ENCODE measurements at places on chromosomes 16 and 17.

- no peak for DNase-seq
Observed at GRCh38 chr16:51592001-51592501, 441.0 kb upstream of the SALL1 start.

GRCh38 chr16:84751947-84752346 lies 52.1 kb downstream of the USP10 start:
- DNase-seq: no peak

- peak; percentile 48 for DNase-seq
Observed at GRCh38 chr16:4613636-4614570, 785 bp downstream of the UBALD1 start.

GRCh38 chr17:3385869-3386816 lies at the start of gene OR3A2:
OR3A2 (minus strand) TSS chr17:3386308.
- DNase-seq: no peak

DNA sequence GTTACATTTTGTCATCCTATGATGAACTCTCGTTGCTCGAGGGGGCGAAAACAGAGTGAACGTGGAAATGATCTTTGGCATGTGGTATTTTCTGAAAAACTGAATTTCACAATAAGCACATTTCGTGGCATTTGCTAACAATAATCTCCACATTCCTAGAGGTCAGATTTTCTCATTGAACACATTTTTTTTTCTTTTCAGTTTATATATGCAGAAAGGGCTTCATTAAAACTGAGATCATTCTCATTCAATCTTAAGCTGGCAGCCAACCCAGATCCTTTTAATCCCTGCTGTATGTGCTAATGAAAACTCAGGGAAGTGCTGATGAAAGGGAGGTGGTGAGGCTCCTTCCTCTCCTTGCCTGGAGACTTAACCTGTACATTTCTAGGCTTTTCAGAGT lies 52.6 kb downstream of the PRKCA start:
- DNase-seq: peak; percentile 57

DNA sequence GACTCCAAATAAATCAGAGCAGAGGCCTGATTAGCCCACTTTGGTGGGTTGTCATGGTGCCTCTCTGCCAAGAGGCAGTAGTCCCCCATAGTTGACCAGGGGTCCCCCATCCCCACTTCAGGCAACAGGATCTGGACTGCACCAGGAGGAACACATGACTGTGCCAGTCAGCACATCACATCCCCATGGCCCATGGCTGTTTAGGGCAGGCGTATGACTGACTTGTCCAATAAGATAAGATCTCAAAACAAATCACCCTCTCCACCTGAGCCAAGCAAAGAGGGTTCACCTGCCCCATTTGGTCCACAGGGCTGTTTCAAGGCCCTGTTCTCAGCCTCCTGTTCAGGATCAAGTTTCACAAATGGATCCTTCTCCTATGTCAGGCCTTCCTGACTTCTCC lies 93.3 kb downstream of the C16orf78 start:
- DNase-seq: no peak

GRCh38 chr17:1742371-1743087 lies at the start of gene SERPINF2:
SERPINF2 (plus strand) TSS chr17:1742871; CDS start chr17:1744996, 2,125 bp downstream.
- DNase-seq: no peak

DNA sequence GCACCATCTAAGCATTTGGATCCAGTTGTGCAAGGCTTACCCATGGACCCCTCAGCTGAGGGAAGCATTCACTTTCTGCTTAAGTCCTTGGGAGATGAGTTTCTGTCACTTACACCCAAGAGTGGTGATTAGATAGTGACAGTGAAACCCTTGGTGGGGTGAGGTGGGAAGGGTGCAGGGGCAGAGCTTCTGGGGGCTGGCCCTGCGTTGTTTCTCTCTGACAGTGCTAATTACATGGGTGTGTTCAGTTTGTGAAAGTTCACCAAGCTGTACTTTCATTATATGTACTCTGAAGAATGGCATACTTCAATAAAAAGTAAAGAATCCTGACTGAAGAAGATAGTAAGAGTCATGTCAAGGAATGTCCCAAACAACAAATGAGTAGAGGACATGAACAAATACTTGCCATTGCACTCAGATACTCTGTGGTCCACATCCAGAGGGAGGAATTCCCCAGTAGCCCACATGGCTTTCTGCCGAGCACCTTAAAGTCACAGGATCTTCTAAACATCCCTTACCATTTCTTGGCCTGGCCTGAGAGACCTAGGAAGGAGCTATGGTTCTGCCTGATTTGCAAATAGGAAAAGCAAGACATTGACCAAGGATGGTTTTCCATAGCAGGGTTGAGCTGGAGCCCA lies 8.4 kb downstream of the CHST6 start:
- no peak for DNase-seq

DNA sequence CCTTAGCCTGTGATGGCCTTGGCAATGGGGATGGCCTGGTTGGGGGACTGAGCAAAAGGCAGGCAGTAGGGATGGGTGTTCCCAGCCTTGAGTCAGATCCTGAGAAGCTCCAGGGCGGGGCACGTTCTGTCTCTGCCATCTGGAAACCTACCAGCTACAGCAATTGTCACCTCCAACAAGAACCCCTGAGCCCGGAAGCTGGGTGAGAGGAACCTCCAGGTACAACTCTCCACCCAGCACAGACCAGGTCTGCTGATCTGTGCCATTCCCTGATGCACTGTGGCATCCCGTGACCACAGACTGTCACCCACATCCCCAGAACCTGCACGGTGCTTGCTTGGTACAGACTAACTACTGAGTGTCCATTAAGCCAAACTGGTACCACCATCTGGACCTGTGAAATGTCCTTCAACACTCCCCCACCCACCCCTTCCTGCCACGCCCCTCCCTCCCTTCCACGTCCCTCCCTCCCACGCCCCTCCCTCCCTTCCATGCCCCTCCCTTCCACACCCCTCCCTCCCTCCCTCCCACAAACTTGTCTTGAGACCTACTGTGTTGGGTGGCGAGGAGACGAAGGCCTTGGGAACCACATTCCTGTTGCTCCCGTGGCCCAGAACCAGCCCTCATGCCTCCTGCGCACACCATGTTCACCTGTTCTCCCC lies 16.6 kb downstream of the MYO15B start:
- DNase-seq: no peak

GRCh38 chr17:8162233-8162996 lies at the start of gene VAMP2:
VAMP2 (minus strand) TSS chr17:8162948; CDS start chr17:8162879, 69 bp downstream.
- peak; percentile 80 for DNase-seq

DNA sequence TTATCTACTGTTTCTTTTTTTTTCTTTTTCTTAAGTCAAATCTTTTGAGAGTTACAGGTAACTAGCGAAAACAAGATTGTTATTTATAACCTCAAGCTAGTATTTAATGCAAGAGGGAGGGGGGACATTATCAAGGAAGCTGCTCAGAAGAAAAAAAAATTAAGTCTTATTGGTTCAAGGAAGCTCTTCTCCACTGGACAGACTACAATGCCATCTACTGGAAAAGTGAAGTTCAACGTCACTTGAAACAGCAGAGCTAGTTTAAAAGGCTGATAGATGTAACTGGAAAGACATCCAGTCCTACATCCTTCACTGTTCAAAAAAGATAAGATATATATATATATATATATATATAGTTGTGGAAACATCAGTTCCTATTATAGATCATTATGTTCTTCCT lies 418.0 kb upstream of the PSMD7 start:
- peak; percentile 65 for DNase-seq

DNA sequence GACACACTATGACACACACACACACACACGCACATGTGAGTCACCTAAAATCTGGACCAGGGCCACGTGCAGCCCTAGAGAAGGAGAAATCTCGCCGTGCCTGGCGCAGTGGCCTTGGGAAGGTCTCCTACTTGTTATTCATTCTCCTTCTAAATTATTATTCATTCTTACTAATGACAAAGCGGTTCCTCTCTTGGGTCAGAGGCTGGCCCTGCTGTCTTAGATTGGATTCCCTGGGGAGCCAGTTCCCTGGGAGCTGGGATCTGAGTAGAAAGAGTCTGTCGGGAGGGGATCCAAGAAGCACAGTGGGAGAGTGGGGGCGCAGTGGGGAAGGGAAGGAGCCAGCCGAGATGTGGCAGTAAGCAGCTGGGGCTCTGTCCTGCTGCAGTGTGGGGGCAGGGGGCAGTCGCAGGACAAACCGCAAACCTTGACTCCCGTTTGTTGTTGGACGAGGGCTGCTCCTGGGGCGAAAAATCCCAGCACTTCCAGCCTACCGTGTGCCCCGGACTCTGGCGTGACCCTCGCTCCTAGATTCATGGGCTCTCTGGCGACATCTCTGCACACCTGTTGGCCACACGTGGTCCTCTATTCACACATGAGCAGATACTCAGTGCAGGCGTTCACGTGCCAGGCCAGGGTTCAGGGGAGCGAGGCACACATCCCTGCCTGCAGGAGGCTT lies 18.7 kb upstream of the JPH3 start:
- peak; percentile 44 for DNase-seq

GRCh38 chr17:74006371-74006770 lies 197.1 kb upstream of the RPL38 start:
- no peak for DNase-seq

GRCh38 chr17:49978501-49978900 lies 9.5 kb downstream of the DLX4 start:
- DNase-seq: no peak

- DNase-seq: peak; percentile 83
Observed at GRCh38 chr16:22353191-22353919, 21.1 kb downstream of the CDR2 start.

DNA sequence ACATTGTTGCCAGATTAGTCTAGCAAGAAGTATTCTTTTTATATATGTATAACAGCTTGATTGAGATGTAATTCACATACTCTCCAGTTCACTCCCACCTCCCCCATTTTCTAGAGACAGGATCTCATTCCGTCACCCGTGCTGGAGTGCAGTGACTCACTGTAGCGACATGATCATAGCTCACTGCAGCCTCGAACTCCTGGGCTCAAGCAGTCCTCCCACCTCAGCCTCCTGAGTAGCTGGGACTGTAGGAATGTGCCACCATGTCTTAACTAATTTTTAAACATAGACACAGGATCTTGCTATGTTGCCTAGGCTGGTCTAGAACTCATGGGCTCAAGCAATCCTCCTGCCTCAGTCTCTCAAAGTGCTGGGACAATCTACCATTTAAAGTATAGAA lies 3.3 kb upstream of the RSAD1 start:
- no peak for DNase-seq

DNA sequence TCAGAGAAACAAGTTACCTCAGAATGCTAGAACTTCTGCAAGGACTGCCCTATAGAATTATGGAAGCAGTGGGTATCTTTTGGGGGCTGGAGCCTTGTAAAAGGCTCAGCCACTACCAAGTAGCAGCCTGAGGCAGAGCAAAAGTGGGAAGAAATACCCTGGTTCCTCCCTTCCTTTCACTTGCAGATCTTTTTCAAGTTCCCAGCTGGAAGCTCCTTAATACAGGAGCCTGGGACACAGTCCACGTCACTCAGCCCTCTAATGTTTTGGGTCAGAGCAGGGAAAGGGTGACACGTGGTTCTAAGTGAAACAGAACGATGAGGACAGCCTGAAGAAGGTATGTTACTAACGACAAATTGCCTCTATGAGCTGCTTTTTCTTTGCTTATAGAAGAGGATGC lies 93.1 kb downstream of the CNTNAP4 start:
- no peak for DNase-seq

DNA sequence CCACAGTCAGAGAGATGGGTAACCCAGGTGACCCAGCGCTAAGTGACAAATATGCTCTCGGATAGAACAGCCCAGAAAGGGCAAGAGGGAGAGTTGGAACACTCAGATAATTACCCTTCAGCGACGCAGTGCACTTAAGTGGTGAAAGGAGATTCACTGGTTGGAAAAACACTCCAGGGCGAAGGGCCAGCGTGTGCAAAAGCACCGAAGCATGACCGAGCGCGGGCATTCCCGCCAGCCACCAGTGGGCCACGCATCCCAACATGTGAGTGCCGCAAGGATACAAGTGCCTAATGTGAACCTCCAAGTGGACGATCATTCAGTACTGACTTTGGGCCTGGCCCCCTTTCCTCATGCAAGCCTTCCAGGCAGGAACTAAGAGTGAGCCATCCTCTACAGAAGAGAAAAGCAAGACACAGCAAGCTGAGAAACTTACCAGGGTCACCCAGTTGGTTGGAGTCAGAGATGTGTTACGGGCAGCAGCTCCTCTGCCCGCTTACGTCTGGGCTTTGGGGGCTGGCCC lies 258.4 kb downstream of the C16orf95 start:
- DNase-seq: no peak

DNA sequence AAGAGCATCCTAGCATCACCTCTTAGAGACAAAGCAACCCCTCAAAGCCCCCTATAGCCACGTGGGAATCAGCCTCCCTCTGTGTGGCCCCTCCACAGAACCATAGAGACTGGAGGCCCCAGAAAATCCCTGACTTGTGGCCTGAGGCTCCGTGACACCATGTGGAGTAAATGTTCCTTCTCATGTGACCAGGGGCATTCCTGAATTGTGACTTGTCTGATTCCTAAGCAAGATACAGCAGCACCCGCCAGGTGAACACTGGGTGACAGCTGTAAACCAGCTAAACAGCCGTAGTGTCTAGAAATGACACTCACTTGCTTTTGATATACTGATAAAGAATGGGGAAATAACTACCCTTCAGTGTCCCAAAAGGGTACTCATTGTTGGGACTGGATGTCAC lies 79.0 kb downstream of the DYNLRB2 start:
- no peak for DNase-seq

- DNase-seq: no peak
Observed at GRCh38 chr16:27315333-27316037, 1.7 kb downstream of the IL4R start.

- DNase-seq: no peak
Observed at GRCh38 chr17:77150196-77150595, 9.4 kb downstream of the SEC14L1 start.

DNA sequence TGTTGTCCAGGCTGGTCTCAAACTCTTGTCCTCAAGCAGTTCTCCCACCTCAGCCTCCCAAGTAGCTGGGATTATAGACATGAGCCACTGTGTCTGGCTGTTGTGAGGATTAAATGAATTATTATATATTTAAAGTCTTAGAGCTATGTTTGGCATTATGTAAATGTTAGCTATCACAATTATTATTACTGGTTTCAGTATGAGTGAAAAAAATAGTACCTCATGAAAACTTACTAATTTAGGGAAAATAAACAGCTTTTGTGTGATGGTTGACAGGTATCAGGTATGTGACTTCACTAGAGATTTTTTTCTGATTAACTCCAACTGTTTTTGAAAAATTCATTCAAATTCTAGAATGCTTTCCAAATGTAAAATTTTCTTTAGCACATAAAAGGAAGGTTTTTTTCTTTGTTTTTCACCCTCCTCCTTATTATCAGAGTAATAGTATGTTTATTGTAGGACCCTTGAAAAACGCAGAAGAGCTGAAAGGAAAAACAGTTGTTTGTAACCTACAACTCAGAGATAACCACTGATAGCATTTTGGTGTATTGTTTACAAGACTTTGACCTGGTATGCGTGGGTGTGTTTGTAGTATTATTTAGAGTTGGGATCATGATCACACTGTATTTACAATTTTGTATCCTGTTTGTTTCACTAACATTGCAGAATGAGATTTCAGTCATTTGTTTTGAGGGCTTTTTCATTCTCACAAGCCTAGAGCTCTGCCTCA lies 13.2 kb downstream of the NLK start:
- no peak for DNase-seq

GRCh38 chr16:62950351-62950750 lies 914.1 kb upstream of the CDH8 start:
- no peak for DNase-seq

- DNase-seq: no peak
Observed at GRCh38 chr17:74234486-74234885, 21.1 kb downstream of the TTYH2 start.

- no peak for DNase-seq
Observed at GRCh38 chr17:19380481-19381301, 2.4 kb downstream of the MAPK7 start.

GRCh38 chr16:62254847-62255246 lies 218.6 kb upstream of the CDH8 start:
- DNase-seq: peak; percentile 18

- DNase-seq: peak; percentile 10
Observed at GRCh38 chr16:49660626-49661025, 195.3 kb downstream of the ZNF423 start.
